ENCODE measurements at places on chromosomes 4 and X. TPM values are rescaled to one million over a fixed set of nuclear protein-coding genes. Genes with fewer than 3 reads are reported as not detected.

Gene CITED1
- 12.6 TPM for polyA plus RNA-seq

GRCh38 chr4:4392501-4393183 is 5.7 kb downstream of the NSG1 start:
- DNase-seq: no peak

Gene RHOH
- 0.50 TPM for polyA plus RNA-seq

DNA sequence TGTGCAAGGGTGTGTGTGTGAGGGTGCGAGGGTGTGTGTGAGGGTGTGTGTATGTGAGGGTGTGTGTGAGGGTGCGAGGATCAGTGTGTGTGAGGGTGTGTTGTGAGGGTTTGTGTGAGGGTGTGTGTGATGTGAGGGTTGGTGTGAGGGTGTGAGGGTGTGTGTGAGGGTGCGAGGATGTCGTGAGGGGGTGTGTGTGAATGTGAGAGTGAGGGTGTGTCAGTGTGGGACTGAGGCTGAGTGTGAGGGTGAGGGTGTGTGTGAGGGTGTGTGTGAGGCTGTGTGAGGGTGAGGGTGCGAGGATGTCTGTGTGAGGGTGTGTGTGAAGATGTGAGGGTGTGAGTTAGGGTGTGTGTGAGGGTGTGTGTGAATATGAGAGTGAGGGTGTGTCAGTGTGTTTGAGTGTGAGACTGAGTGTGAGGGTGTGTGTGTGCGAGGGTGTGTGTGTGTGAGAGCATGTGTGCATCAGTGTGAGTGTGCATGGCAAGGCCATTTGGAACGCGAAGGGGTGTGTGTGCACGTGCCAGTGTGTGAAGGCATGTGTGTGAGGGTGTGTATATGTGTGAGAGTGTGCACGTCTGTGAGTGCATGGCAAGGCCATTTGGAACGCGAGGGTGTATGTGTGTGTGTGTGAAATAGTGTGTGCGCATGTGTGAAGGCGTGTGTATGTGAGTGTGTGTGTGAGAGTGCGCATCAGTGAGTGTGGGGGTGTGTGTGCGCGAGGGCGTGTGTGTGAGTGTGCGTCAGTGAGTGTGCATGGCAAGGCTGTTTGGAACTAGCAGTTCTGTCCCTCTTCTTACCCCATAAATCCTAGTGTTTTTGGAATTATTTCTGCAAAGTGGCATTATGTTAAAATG is 69.8 kb downstream of the RGS12 start:
- DNase-seq: no peak

GRCh38 chrX:65502618-65503017 is 32.0 kb downstream of the LAS1L start:
- no peak for DNase-seq

DNA sequence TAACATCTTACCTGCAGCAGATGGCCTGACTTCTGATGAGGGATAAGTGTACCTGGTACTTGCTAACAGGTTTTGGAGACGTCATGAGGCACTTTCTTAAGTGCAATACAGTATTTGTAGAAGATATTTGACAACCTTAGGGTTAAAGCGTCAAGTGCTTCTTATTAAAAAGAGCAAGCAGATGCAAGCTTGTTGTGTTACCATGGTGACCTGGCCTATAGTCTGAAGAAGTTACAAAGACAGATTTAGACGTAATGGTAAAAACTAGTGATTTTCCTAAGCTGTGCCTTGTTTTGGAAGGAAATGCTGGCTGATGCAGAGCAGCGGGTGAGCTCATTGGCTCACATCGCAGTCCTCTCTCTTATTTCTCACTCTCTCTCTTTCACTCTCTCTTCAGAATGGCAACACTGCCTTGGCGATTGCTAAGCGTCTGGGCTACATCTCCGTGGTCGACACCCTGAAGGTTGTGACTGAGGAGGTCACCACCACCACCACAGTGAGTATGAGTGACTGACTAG is 243.6 kb downstream of the ANK2 start:
- peak; percentile 41 for DNase-seq

DNA sequence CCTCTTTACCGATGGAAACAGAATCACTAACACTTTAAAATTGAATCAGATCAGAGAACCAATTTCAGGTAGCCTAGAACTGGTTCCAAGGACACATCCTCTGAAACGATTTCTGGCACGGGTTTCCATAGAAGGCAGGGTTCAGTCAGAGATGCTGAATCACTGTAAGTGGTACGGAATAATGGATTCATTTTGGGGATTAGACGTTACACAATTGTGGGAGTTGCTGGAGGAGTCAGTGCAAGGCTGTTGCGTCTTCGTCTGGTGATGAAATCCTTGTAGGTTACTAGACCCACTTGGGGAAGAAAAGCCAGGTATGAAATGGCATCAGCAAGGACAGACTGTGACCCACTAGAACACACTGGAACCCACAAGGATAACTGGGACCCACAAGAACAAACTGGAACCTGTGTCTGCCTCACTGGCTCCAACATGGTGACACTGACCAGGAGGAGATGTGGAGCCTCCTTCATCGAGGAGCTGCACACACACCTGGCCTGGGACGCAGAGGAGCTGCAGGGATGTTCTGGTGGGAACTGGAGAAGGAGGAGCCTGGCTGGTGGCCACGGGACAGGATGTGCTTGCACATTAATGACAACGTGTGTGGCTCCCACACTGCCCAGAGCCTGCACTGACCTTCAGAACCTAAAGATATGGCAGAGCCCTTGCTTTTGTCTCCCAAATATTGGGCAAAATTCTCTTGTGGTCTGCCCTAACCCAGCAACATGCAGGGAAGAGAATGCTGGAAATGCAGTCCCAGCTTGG is 105.1 kb downstream of the TRAPPC11 start:
- DNase-seq: no peak

Gene COL4A6
- 16.0 TPM for polyA plus RNA-seq

DNA sequence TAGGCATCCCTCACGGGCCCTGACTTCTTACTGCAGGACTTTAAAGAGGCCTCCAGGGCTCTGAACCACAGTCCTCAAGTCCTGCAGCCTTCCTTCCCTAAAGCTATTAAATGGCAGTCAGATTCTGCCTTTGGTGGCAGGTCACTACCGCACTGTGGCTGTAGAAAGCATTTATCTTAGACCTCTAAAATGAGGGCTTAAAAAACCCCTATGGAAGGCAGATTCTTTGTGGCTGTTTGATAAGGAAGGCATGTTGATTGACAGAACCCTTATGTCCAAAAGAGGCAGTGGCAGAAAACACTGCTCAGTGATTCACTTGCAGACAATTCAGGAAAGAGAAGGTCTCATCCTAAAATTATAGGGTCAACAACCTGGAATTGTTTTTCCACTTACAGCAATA is 79.2 kb downstream of the FBXL5 start:
- DNase-seq: no peak

GRCh38 chr4:184052616-184053015 is 147.5 kb downstream of the STOX2 start:
- DNase-seq: no peak

- no peak for DNase-seq
These were observed 82.9 kb upstream of the EXOC1L start for GRCh38 chr4:55736605-55737183.

Gene SPINK2
- polyA plus RNA-seq: not detected

DNA sequence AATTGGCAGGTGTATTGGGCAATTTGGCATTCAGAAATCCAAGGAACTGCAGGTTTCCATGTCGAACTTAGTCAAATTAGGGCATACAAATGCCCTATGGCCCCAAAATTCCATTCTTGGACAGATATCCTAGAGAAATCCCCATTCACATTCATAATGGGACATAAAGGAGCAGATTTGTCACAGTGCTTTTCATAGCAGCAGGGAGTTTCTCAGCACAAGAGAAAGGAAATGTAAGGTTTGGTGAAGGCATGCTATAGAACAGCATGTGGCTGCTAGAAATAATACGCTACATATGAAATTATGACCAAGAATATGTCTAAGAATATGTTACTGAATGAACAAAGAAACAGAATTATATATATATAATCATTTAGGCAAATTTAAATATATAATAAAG is 437.5 kb upstream of the BOD1L1 start:
- DNase-seq: no peak

GRCh38 chr4:118783887-118784286 is 52.0 kb downstream of the SEC24D start:
- DNase-seq: no peak

GRCh38 chrX:10001496-10001895 is 34.3 kb downstream of the CLDN34 start:
- no peak for DNase-seq
